ENCODE measurements at places on chromosomes 13 and 19.
A peak's percentile ranks its signal among the peaks of the same experiment; 100 is the strongest.

- DNase-seq, result no peak
Observed at GRCh38 chr19:29320618-29321017, 107.7 kb upstream of the UQCRFS1 start.

- DNase-seq, result peak; percentile 8
Observed at GRCh38 chr13:34469196-34469986, 472.7 kb upstream of the NBEA start.

- no peak for DNase-seq
Observed at GRCh38 chr19:29855741-29856500, 44.1 kb downstream of the CCNE1 start.

DNA sequence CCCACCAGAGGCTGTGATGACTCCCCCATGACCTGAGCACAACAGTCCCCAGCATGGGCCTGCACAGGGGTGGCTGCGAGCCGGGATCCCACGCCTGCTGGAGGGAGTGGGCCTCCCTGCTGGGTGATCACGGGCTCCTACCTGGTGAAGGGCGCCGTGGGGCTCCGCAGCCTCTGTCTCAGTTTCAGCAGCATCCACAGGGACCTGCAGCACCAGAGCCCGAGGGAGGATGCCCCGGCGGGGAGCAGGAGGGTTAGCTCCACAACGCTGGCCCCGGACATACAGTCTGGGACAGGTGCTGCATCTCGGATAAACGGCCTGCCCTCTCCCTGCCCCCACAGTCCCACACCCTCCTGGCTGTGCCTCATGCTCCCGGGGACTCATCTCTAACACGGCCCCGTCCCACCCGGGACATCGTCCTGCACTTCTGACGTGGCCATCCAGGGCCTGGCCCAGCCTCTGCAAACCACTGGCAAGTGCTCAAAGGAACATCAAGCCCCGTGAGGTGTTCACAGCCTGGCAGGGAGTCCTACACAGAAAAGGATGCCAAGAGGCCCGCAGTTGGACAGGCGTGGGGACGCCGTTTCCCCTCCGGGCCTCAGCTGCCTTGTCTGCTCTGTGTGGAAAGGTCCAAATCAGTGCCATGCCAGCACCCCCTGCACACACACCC is 10.5 kb downstream of the PEX11G start:
- DNase-seq, result no peak

DNA sequence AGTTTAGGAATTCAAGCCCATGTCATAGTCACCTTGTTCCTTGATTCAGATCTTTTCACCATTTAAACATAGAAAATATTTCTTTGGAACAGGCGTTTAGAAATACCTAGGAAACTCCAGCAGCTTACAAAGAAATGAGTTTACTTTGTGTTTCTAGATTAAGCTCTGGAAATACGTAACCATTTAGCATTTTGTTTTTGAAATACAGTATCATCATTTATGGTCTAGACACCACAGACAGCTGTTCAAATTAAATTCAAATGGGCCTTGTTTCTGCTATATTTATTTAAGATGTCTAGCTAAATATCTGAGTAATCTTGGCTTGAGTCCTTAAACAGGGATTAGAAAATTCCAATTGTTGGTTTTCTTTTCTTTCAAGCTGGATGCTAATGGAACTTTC is 228.5 kb downstream of the NDFIP2 start:
- no peak for DNase-seq

DNA sequence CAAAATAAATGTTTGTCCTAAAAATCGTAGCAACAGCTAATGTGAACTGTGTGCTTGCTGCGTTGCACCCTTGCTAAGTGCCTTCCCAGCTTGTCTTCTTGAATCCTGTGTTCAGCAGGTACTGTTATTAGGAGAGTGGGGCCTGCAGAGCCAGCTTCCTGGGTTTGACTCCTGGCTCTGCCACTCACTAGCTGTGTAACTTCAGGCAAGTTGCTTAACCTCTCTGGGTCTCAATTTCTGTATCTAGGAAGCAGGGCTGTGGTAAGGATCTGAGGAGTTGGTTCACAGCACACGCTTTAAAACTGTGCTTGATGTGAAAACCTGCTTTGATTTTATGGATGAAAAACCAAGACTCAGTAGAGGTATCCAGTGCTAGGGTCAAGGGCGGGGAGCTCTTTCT is 10.0 kb downstream of the NFIX start:
- no peak for DNase-seq

DNA sequence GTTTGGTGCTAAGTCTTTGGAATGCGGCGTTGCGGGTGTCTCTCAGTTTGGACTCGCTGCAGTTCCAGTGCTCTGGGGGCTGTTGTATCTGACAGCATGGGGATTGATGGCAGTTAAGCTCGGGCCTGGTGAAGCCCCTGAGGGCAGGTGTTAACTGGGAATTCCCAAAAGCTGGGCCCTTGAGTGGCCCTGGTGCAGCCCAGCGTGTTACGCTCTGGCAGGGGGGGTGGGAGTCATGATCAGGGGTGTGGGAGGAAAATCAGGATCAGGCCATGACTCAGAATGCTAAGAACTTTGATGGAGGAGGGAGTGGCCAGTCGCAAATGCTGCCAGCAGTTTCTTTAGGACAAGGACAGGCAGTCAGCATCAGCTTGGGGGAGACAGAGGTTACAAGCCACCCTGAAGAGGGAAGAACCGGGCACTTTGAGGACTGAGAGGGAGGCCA is 19.6 kb downstream of the AP2A1 start:
- DNase-seq, result no peak

DNA sequence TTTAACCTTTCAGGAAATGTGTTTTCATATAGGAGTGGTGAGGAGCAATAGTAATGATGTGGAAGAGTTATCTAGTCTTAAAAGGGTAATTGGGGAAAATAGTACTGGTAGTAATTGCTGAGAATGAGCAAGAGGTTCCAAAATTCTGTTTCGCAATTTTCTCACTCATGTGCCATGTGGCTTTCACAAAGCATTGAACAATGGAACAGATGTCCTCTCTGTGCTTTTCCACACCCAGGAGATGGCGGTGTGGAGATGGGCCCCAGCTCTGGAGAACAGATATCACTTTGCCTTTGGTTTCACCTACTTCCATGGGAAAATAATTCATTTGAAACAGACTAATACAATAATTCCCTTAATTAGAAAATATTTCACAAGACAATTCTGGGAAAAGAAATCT is 170.0 kb upstream of the SLC10A2 start:
- DNase-seq, result no peak

- no peak for DNase-seq
Observed at GRCh38 chr13:30976025-30976424, 43.6 kb downstream of the TEX26 start.

DNA sequence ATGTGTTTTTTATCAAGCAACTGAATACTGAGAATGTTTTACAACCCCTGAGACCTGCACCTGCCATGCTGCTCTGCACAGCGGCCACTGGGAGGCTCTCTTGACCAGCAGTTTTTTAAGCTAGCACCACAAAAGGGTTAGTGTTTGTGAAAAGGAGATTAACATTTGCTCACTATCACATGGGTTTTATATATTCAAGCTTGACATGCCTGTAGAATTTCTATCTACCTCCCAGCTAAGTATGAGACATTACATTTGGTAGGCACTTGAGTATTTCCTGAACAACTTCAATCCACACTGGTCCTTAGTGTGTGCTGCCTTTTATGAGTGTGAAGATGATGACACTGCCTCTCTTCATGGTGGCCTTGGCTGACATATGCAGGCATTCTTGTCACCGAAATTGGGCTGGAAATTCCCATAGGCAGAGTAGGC is 1238.9 kb downstream of the UQCRFS1 start:
- DNase-seq, result no peak

DNA sequence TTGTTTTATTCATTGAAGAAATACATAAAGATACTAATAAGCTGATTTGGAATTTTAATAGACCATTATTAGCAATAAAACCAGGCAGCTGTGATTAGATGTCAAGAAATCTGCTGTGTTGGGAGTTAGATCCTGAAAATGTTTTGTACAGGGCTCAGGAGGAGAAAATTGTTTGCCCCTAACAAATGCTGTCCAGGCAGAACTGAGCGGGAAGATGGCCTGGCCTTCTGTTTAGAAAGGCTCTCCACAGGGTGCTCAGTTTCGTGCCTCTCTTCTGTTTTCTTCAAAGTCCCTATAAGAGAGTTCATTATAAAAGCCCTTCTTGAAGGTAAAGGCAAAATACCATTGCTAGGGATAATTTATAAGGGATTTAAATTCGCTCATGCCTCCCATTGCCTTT is 64.1 kb downstream of the ERCC5 start:
- no peak for DNase-seq

DNA sequence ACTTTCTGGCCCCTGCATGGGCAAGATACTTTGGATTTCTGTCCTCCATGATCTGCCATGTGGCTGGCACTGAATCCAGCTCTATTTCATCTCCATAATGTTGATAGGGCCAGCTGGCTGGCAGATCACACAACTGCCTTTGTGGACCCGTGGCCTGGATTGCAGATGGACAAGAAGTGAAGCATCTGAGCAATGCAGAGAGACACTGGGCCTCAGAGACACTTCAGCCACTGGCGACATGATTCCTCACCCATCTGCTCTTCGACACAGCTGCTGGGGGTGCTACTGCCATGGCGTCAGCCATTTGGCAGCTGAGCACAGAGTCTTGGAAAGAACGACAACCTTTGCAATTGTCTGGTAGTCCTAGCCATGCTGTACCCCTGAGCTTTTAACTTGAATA is 79.5 kb upstream of the MYO16 start:
- DNase-seq, result no peak

GRCh38 chr19:7104747-7105447 is 35.4 kb downstream of the ZNF557 start:
- no peak for DNase-seq

GRCh38 chr13:23848646-23849141 is 40.5 kb downstream of the MIPEP start:
- DNase-seq, result no peak

DNA sequence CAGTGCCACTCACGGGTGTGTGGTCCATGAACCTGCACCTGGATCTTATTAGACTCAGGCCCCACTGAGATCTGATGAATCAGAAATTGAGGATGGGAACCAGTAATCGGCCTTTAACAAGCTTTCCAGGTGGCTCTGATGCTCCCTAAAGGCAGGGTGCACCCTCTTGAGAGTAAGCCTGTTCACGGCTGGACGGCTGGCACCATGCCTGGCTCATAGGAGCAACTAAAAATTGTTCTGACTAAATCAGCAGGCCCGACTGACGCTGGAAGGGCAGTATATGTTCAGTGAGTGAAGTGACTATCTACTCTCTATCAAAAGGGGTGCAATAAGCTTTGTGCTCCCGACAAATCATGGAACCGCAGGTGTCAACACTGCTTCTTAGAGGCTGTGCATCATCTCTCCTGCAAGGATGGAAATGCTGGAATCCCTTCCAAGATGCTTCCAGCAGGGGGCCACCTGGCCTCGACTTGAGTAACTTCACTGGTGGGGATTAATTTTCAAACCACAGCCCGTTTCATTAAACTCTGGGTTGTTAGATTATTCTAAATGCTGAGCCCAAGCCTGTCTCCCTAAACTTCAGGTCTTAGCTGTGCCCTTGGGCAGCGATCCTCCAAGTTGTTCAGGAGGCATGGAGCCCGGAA is 28.4 kb downstream of the TMTC4 start:
- DNase-seq, result no peak

DNA sequence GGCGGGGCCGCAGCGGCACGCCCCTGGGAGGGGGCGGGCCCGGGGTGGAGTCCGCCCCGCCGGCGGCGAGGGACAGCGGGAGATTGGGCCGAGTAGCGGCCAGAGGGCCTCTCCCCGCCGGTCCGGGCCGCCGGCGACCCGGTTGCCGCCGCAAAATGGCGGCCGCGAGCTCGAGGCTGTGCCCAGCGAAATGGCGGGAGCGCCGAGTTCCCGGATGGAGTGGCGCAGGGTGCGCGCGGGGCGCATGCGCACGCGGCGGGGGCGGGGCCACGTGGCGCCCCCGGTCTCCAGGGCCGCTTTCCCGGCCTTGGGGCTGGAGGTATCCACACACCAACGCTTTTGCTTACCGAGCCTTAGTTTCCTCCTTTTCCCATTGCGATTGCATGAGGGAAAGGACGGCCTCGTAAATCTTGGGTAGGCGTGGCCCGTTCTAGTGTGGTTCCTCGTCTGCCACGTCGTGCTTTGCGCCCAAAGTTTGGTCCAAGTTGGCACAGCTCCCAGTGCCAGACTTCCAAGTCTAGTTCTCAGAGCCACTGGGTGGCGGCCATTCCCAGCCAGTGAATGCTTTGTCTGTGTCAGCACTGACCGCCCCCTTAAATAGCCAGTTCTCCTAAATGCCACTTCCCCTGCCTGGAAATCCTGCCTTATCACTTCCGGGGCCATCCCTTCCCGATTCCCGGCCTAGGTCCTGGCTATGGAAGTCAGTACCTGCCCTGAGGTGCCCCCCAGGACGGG is 513 bp downstream of the CIRBP start:
- peak; percentile 80 for DNase-seq

DNA sequence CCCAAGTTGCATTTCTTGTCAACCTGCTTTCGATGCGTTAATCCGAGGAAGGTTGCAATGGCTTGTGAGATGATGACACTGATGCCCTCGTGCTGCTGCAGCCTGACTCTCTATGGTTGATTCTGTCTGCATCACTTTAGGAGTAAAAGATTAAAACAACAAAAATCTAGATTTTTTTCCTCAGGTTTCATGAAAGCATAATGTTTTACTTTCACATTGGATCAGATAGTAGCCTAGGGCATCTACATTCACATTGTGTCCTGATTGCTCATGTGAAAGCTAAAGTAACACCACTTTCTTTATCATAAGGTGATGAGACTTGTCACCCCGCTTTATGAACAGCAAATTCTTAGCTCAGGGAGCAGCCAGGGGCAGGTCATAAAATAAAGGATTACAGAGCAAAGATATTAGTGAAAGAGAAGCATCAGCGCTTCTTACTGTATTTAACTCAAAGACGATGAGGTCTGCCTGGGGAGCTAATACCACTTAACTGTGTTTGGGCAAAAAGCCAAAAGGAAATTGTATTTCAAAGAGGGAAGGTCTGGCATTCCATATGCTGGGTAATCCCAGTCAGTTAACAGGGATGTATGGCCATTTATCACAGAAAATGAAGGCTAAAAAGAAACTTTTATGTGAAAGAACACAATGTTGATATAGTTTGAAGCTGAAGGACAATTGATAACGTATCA is 270.5 kb downstream of the GPC6 start:
- DNase-seq, result no peak

GRCh38 chr13:40190641-40191100 is 475.8 kb downstream of the FOXO1 start:
- DNase-seq, result no peak

GRCh38 chr13:60482012-60482411 is 85.0 kb downstream of the TDRD3 start:
- no peak for DNase-seq

GRCh38 chr19:4543842-4544647 is 4.2 kb upstream of the LRG1 start:
- DNase-seq, result no peak
